ENCODE measurements at places on chromosomes 11 and 22.

- DNase-seq: no peak
Measured at GRCh38 chr11:875769-876301, 33.2 kb downstream of the TSPAN4 start.

DNA sequence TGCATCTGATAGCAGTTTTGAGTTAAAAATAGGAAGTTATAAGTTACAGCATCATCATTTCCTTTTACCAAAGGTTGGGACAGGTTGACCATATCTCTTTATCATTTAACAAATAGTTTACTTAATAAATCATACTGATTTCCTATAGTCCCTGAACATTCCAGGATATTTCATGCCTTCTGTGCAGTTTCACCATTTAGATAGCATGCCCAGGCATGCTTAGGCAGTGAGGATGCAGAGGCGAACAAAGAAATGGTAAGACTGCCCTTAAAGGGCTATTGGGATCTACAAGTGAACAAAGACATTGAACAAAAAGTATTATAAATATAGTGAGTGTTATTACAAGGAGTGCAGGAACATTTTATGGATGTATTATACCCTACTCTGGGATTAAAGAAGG lies 96.4 kb downstream of the PRMT3 start:
- DNase-seq: no peak

- no peak for DNase-seq
Measured at GRCh38 chr11:56624661-56625110, 10.0 kb upstream of the OR5M1 start.

GRCh38 chr11:91263496-91264365 lies 960.9 kb upstream of the FAT3 start:
- no peak for DNase-seq

DNA sequence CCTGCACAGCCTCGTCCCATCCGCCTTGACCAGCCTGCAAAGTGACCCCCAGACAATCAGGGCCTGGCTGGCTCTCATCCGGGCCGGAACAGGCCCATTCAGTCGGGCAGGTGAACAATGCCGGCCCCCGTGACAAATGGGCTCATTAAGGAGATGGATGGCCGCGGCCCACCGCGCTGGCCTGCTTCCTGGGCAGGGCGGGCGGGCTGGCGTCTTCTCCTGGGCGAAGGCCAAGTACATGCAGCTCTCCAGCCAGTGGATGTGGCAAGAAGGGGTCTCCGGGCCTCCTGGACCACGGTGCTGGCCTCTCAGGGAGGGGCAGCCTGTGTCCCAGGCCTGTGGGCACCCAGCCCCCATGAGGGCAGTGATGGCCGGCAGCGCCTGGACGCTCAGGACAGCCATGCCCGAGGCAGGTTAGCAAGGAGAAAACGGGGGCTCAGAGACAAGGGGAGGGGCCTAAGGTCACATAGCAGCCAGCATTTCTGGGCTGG lies 1022.8 kb downstream of the BRD1 start:
- no peak for DNase-seq

DNA sequence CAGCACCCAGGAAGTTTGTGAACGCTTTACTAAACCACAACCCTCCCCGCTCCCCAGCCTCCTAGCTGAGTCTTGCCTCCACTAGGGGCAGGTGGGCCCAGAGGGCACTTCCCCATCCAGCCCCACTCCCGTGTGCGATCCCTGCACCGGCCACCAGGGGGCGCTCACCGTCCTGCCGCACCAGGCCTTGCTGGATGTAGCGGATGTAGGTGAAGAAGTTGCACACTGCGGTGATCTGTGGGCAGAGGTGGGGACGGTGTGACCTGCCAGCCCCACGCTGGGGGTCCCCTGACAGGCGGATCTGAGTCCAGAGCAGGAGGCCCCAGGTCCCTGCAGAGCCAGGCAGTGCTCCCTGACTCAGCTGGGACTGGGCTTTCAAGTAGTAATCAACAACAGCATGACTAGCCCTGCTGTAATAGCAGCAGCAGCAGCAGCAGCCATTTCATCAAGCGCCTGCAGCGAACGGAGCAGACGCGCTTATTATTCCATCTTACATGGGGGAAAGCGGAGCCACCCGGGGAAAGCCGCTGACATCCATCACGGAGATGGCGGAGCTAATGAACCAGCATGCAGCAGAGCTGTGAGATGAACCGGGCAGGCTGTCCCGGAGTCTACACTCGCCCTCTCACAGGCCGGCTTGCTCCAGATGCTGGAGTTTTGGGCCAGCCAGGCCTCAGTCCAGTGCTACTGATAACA lies 7.9 kb upstream of the FADS3 start:
- DNase-seq: peak; percentile 61

Measured in NCI-H774 (cell line).